ENCODE measurements at places on chromosomes 3 and 15.

- DNase-seq, result peak; percentile 75
These were observed 22.6 kb upstream of the RBP1 start for GRCh38 chr3:139561959-139562676.

GRCh38 chr3:43970920-43971319, 270.8 kb upstream of the TOPAZ1 start:
- no peak for DNase-seq

DNA sequence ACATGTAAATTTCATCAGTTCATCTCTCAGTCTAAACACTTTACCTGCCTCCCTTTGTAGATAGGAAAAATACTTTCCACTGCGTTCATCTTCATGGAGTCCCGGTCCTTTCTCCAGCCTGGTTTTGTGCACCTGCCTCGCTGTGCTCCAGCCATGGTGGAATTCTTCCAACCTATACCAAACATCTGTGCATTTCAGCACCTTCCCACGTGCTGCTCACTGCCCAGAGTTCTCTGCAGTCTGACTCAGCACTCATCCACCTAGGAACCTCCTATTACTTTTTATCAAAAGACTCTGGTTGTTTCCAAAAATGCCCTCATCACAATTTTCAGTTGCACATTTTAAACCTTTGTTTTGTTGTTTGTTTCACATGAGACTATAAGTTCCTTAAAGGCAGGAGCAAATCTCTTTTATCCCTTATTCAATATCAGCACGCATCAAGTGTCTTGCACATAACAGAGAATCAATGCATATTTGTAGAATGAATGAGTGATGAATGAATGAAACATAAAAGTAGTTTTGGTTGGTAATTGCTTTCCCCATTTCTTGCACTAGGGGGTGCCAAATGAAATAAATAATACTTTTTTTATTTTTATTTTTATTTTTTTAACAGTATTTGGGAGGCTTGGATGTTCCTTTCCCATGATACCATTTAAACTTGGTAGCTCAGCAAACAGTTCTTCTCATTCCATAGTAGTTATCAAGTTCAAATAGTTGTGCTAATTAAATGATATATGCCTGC, 30.2 kb upstream of the ADAMTS9 start:
- no peak for DNase-seq

- no peak for DNase-seq
These were observed 99.3 kb downstream of the LRRK1 start for GRCh38 chr15:101018450-101018849.

- DNase-seq, result no peak
These were observed 148.9 kb downstream of the IL20RB start for GRCh38 chr3:137106612-137107240.

DNA sequence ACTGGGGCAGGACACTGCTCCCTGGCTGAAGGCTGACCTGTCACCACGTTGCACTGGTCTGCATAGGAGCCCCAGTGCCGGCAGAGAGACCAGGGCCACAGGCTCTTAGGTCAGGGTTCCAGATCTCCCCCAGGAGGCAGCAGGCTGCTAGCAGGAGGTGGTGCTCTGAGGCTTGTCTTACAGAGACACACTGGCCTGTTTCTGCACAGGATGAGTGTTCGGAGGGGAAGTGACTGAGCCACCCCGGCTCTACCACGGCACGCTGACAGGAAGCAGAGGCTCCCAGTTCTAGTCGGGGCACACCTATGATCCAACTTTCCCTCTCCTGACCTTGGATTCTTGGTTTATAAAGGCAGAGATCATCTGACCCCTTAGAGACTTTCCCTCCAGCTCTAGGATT, 8.6 kb downstream of the FBXL22 start:
- DNase-seq, result no peak

- no peak for DNase-seq
These were observed at the start of gene AADAC for GRCh38 chr3:151813799-151814198. TSS of gene AADAC (plus strand) at chr3:151814116. CDS start at chr3:151814163, 47 bp downstream.
